ENCODE measurements at places on chromosomes 5 and 9. TPM values are rescaled to one million over a fixed set of nuclear protein-coding genes. Genes with fewer than 3 reads are reported as not detected.

GRCh38 chr5:10844016-10844415 lies 83.0 kb upstream of the DAP start:
- H3K27ac ChIP-seq, result no peak overlapping the region
- no peaks in the 10 kb centered on the region for H3K27me3 ChIP-seq
- no peak for DNase-seq
- H3K36me3 ChIP-seq, result no peaks in the 10 kb centered on the region
- no peak overlapping the region for H3K4me3 ChIP-seq
- no peaks in the 10 kb centered on the region for H3K4me1 ChIP-seq

DNA sequence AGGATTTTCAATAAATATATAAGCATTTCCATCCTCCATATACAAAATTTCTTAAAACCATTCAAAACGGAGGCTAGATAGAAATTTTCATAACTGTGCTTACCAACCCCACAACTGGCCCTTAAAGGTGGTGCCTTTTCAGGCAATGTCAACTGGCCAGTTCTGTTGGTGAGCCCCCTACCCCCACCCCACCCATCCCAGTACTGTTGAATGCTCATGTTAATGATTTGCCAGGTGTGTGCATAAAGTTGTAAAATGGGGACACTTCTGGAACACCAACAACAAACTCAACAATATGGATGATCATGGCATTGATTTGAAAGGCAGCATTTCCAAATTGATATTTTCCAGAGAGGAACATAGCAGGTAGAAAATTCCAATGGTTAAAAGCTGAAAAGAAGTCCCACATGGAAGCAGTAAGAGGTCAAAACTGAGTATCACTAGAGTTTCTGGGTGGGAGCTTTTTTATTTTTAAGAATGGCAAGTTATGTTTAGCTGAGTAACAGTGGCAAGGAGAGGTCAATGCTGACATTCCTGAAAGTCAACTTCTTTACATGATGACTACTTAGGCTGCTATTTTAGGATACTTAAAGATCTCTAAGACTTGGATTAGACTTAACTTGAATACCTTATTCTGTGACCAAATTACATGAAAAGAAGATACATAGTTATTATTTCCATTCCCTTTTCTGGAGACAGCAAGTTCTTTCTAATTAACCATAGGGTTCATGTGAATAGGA lies 2.7 kb downstream of the LEAP2 start:
- H3K27ac ChIP-seq, result no peak overlapping the region
- peaks cover 7% of the 10 kb centered on the region for H3K4me1 ChIP-seq
- no peaks in the 10 kb centered on the region for H3K27me3 ChIP-seq
- H3K4me3 ChIP-seq, result no peak overlapping the region

Gene C5orf52
- total RNA-seq, result not detected

Gene TERT
- total RNA-seq, result not detected

- no peak overlapping the region for H3K4me3 ChIP-seq
- DNase-seq, result no peak
- H3K27me3 ChIP-seq, result no peaks in the 10 kb centered on the region
- H3K4me1 ChIP-seq, result no peaks in the 10 kb centered on the region
- peaks cover 47% of the 10 kb centered on the region for H3K36me3 ChIP-seq
- H3K27ac ChIP-seq, result no peak overlapping the region
Measured at GRCh38 chr5:53080271-53080670, 29.3 kb downstream of the MOCS2 start.

DNA sequence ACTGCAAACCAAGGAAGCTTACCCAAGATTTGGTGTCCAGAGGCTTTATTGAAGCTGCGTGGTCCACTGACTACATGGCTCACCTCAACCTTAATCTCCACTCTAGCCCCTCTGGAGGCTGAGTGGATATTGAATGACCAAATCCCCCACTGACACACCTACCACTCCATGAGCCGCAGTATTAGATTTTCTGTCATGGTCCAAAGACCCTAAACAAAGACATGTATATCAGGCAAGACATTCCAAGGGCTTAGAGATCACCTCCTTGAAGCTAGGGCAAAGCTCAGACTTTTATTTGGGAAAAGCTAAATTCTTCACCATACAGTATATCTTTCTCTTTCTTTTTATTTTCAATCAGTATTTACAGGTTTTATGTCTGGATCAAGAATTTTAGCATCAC lies 346.2 kb upstream of the CTNND2 start:
- no peaks in the 10 kb centered on the region for H3K27me3 ChIP-seq
- no peaks in the 10 kb centered on the region for H3K4me1 ChIP-seq
- DNase-seq, result no peak
- H3K27ac ChIP-seq, result no peak overlapping the region
- no peaks in the 10 kb centered on the region for H3K36me3 ChIP-seq

GRCh38 chr9:130100681-130101080 lies 47.0 kb downstream of the GPR107 start:
- no peak for DNase-seq
- no peak overlapping the region for H3K4me3 ChIP-seq
- H3K27me3 ChIP-seq, result no peaks in the 10 kb centered on the region
- peaks cover 90% of the 10 kb centered on the region for H3K36me3 ChIP-seq

Gene LOX
- 6.6 TPM for total RNA-seq

Gene ARHGEF37
- 11.9 TPM for total RNA-seq

- no peak overlapping the region for H3K27ac ChIP-seq
- no peak overlapping the region for H3K4me3 ChIP-seq
- no peaks in the 10 kb centered on the region for H3K4me1 ChIP-seq
- no peak for DNase-seq
- no peaks in the 10 kb centered on the region for H3K27me3 ChIP-seq
- no peaks in the 10 kb centered on the region for H3K36me3 ChIP-seq
Measured at GRCh38 chr9:109439378-109440116, 58.6 kb downstream of the PTPN3 start.

Gene GDF9
- total RNA-seq, result 1.4 TPM

GRCh38 chr9:13378154-13378553 lies 98.7 kb upstream of the MPDZ start:
- H3K27me3 ChIP-seq, result no peaks in the 10 kb centered on the region
- H3K36me3 ChIP-seq, result no peaks in the 10 kb centered on the region
- H3K4me3 ChIP-seq, result no peak overlapping the region
- no peak for DNase-seq
- no peak overlapping the region for H3K27ac ChIP-seq
- peaks cover 3% of the 10 kb centered on the region for H3K4me1 ChIP-seq

- H3K36me3 ChIP-seq, result no peaks in the 10 kb centered on the region
- no peaks in the 10 kb centered on the region for H3K4me1 ChIP-seq
- H3K4me3 ChIP-seq, result no peak overlapping the region
- H3K27me3 ChIP-seq, result no peaks in the 10 kb centered on the region
- no peak overlapping the region for H3K27ac ChIP-seq
Measured at GRCh38 chr5:52497133-52497693, 290.5 kb upstream of the ITGA1 start.

DNA sequence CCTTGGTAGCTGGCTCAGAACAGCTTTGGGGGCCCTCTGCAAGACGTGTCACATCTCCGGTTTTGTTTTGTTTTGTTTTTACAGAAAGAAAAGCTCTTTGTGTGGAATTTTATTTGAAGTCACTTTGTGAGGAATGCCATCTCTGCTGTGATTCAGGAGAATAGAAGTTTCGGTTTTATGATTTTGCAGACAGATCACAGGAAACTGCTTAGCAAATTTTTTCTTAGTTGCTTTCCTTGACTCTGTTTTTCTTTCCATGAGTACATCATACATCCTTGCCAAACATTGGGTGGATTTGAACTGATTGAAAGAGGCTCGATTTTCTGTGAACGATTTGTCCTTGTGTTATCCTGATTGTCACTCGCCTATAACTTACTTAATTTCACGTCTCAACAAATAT lies 5.1 kb downstream of the SEMA5A start:
- DNase-seq, result no peak
- H3K4me3 ChIP-seq, result no peak overlapping the region
- H3K27me3 ChIP-seq, result peaks cover 7% of the 10 kb centered on the region
- H3K27ac ChIP-seq, result no peak overlapping the region
- H3K4me1 ChIP-seq, result peaks cover 18% of the 10 kb centered on the region
- H3K36me3 ChIP-seq, result no peaks in the 10 kb centered on the region

- DNase-seq, result no peak
- peaks cover 30% of the 10 kb centered on the region for H3K4me1 ChIP-seq
- no peak overlapping the region for H3K4me3 ChIP-seq
- H3K36me3 ChIP-seq, result no peaks in the 10 kb centered on the region
Measured at GRCh38 chr9:137311171-137311985, 9.3 kb upstream of the NRARP start.

Gene SLC34A1
- not detected for total RNA-seq

DNA sequence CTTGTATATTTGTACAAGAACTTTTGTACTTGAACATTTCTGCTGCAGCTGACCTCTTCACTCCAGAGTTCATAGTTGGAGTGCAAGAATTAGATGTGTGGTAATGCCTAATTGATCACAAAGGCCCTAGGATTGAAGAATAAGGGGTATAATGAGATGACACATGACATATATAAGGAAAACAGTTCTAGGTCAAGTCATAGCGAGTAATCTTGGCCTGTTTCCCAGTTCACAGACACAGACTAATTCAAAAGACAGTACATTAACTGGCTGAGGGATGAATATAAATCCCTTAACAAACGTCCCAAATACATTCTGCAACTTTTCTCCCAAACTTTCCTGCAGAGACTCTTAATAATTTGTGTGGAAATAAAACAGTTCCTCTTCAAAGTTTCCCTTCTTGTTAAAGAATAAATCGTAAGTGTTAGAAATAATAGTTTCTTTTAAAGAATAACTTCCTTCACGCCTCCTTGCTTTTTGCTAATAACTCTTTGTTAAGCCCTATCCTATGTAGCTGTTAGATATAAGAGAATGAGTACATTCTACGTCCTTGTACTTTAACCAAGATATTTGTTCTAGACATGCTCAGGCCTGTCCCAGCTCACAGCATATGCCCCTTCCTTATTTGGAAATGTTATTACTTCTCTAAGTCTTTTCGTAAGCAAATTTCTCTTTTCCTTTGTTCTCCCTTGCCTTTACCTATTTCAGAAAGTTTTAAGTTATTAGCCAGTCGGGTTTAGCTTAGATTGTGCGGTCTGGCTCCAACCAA lies 556.4 kb upstream of the CTNND2 start:
- H3K36me3 ChIP-seq, result no peaks in the 10 kb centered on the region
- H3K4me1 ChIP-seq, result no peaks in the 10 kb centered on the region
- H3K4me3 ChIP-seq, result no peak overlapping the region
- H3K27me3 ChIP-seq, result no peaks in the 10 kb centered on the region
- no peak for DNase-seq
- H3K27ac ChIP-seq, result no peak overlapping the region

Gene NOP16
- total RNA-seq, result 23.4 TPM

Gene SHOC1
- total RNA-seq, result not detected

DNA sequence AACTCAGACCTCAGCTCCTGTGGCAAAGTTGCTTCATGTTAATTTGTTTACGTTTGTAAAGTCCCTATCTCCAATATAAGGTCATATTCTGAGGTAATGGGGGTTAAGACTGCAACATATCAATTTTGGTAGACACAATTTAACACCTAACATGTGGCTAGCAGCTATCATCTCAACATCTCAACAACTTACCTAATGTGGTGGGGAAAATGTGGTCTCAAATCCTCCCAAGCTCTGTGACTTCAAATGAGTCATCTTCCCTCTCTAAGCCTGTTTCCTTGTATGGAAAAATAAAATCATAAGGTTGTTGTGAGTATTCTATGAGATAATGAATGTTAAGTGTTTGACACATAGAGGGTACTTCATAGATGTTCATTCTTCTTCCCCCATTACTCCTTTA lies 443.3 kb downstream of the CDK5RAP2 start:
- H3K36me3 ChIP-seq, result no peaks in the 10 kb centered on the region
- no peaks in the 10 kb centered on the region for H3K4me1 ChIP-seq
- no peak for DNase-seq
- H3K4me3 ChIP-seq, result no peak overlapping the region
- H3K27me3 ChIP-seq, result no peaks in the 10 kb centered on the region

Gene GARNL3
- total RNA-seq, result 10.8 TPM

Gene CDKN2A
- 3.1 TPM for total RNA-seq

Gene TMEM8B
- 27.0 TPM for total RNA-seq

DNA sequence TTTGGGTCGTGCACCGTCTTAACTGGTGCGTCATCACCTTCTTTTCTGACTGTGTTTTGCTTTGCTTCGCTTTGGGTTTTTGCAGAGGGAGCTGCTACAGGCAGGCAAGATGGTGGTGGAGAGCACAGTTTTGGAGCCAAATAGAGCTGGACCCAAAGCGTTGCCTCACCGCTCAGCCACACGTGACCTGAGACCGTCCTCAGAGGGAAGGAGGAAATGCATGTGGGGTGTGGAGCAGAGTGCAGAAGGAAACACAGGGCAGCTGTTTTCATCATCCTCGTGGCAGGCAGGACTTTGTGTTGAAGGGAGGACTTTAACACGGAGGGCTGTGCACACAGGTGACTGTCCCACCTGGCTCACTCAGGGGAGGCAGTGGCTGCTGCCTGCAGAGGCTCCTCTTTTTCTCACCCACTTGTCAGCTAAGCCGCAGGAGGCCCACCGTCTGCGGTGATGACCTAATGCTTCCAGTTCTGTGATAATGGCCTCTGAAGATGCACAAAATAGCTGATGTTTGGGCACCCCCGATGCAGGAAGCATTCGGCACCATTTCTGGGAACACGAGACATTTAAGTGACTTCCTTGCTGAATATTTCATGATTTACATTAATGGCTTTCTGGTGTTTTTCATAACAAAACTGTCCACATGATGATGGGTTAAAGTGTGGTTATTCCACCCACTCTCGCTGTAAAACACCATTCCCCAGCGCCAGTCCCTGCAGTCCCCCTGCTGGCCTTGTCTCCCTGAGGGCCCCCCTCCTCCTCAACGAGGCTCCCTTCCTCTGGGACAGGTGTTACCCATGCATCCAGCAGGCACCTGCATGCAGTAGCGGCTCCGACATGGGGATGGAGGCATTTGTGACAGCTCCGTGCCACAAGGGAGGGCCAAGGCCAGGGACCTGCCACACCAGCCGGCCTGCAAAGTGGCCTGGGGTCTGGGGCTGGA lies 12.4 kb upstream of the UBAC1 start:
- no peak overlapping the region for H3K4me3 ChIP-seq
- no peaks in the 10 kb centered on the region for H3K27me3 ChIP-seq
- no peak for DNase-seq
- no peak overlapping the region for H3K27ac ChIP-seq

DNA sequence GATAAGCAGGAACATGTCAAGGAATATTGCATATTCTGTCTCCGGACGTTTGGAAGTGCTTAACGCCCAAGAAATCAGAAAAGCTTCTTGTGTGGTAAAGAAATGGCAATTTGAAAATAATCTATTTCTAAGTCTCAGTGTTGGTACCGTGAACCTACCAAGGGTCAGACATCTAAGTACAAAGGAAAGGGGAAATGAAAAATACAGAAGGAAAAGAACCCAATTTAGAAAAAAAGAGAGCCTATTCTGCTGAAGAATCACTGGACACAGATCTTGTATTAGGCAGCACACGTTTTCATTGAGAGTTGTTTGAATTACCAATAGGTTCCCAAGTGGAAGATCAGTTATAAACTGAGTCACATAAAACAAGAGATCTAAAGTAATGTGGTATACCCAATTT lies 46.9 kb upstream of the CEP78 start:
- no peak for DNase-seq
- no peak overlapping the region for H3K4me3 ChIP-seq
- H3K4me1 ChIP-seq, result no peaks in the 10 kb centered on the region
- no peaks in the 10 kb centered on the region for H3K36me3 ChIP-seq
- no peaks in the 10 kb centered on the region for H3K27me3 ChIP-seq
- H3K27ac ChIP-seq, result no peak overlapping the region
